ENCODE measurements at places on chromosomes 1 and 21. TPM values are rescaled to one million over a fixed set of nuclear protein-coding genes. Genes with fewer than 3 reads are reported as not detected.

LIN28A gene
- not detected for polyA plus RNA-seq

AMY1A gene
- not detected for polyA plus RNA-seq

OR2L8 gene
- not detected for polyA plus RNA-seq

SLC44A5 gene
- 0.30 TPM for polyA plus RNA-seq

KCNA2 gene
- 0.71 TPM for polyA plus RNA-seq
